ENCODE measurements at places on chromosomes 11 and 22. TPM values are rescaled to one million over a fixed set of nuclear protein-coding genes. Genes with fewer than 3 reads are reported as not detected.

Gene NELL1
- not detected for total RNA-seq

Gene VSTM5
- total RNA-seq, result 0.45 TPM

Gene SMDT1
- 31.1 TPM for total RNA-seq

Gene NCF4
- not detected for total RNA-seq

Gene FAM181B
- total RNA-seq, result 0.11 TPM

Gene PSMA1
- 164 TPM for total RNA-seq

Gene IL18BP
- total RNA-seq, result 14.1 TPM

Gene TSGA10IP
- total RNA-seq, result not detected

Gene ALKBH3
- 30.5 TPM for total RNA-seq

Gene CAPN1
- total RNA-seq, result 178 TPM
